ENCODE measurements at places on chromosomes 16 and 17.

GRCh38 chr17:80704381-80704819 lies 159.8 kb downstream of the RPTOR start:
- DNase-seq: no peak

GRCh38 chr17:30234964-30235363 lies 533 bp downstream of the SLC6A4 start:
- no peak for DNase-seq

GRCh38 chr16:85901773-85902365 lies 2.9 kb downstream of the IRF8 start:
- no peak for DNase-seq

DNA sequence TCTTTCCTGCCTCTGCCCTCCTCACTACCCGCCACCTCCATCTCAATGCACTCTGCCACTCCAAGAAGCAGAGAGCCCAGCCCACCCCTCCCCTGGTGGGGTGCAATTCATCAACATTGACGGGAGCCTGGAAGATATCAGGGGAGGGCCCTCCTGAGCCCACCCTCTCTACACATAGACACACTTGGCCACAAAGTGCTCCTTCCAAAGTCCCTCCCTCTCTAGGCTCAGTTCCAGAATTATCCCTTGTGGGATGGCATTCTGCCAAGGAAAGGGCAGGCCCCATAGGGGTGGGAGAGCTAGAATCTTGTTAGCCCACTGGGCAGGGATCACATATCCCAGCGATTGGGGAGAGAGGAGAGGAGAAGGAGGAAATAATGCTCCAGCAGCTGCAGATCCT lies 66.2 kb downstream of the TMEM132E start:
- no peak for DNase-seq

DNA sequence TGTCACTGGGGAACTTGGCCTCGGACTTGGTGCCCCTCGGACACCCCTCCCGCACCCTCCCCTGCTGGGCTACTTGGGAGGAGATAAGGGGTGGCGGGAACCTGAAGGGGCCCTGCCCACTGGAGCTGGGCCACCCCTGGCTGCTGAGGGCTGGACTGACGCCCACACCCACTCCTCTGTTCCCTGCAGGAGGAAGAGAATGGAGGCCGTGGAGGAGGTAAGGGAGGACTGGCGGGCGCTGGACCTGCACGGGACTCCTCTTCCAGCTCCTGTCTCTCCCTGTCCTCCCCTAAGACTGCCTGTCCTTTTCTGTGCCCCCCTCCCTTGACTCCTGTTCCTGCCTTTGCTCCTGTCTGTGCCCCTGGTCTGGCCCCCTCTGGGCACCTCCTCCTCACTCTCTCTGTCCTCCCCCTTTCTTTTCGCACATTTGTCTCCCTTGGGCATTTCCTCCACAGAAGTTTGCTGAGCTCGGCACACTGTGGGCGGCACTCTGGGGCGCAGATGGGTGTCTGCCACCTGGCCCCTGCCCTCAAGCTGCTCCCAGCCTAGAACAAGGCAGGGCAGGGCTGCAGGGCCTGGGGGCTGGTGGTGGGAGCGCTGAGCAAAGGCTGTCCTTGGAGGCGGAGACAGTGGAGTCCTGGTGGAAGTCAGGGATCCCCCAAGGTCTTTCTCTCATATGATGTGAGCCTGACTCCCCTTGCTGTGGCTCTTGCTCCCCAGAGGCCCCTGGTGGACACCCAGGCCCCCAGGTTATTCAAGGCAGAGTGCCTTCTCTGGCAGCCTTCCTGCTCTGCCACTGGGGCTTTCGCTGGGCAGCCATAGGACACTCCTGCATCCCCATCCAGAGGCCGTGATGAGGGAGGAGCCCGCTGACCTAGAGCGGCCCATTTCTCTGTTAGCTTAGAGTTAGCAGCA lies 32.7 kb downstream of the ARHGAP23 start:
- no peak for DNase-seq

DNA sequence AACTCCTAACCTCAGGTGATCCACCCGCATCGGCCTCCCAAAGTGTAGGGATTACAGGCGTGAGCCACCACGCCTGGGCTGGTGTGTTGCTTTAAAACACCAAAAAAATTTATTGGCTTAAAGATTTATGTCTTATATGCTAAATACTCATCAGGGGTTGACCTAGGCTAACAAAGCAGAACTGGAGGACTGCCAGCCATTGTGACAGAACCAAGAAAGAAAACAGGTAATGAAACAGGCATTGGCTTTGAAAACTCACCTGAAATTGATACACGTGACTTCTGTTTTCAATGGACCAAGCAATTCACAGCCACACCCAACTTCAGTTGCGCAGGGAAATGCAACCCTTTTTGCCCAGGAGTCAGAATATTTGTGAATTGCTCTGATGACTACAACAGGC lies 4.9 kb upstream of the PHAF1 start:
- DNase-seq: no peak

GRCh38 chr16:67490335-67491096 lies 7.2 kb upstream of the AGRP start:
- no peak for DNase-seq

GRCh38 chr17:4134721-4135120 lies 8.1 kb downstream of the ZZEF1 start:
- DNase-seq: no peak

- no peak for DNase-seq
These were observed 644.1 kb downstream of the KCNJ2 start for GRCh38 chr17:70813355-70813930.

DNA sequence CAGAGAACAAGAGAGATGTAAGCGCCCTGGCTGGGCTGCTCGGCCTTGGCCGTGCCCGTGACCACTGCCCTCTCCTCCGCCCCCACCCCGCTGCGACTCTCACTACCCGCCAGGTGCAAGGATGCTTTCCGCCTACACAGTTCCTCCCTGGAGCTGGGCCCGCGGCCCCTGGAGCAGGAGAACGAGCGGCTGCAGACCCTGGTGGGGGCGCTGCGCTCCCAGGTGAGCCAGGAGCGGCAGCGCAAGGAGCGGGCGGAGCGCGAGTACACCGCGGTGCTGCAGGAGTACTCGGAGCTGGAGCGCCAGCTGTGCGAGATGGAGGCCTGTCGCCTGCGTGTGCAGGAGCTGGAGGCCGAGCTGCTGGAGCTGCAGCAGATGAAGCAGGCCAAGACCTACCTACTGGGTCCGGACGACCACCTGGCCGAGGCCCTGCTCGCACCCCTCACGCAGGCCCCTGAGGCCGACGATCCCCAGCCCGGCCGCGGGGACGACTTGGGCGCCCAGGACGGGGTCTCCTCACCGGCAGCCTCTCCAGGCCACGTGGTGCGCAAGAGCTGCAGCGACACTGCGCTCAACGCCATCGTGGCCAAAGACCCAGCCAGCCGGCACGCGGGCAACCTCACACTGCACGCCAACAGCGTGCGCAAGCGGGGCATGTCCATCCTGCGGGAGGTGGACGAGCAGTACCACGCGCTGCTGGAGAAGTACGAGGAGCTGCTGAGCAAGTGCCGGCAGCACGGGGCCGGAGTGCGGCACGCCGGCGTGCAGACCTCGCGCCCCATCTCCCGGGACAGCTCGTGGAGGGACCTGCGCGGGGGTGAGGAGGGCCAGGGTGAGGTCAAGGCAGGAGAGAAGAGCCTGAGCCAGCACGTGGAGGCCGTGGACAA lies 9.2 kb upstream of the MRPL58 start:
- DNase-seq: no peak
